ENCODE measurements at places on chromosomes 7 and 10.

DNA sequence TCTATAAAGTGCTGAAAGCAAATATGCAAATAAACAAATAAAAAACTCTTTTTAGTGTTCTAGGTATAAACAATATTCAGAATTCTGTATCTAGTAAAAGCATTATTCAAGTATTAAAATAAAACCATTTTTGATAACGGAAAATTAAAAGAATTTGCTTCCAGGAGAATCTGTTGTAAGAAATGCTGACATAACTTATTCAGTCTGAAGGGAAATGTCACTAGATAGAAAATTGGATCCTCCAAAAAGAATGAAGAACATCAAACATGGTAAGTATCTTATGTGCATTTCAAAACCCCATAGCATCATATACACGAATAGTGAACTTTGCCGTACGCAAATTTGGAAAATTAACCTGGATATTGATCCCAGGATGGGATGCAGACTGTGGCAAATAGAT, 506.7 kb downstream of the GLRX3 start:
- no peak for DNase-seq

DNA sequence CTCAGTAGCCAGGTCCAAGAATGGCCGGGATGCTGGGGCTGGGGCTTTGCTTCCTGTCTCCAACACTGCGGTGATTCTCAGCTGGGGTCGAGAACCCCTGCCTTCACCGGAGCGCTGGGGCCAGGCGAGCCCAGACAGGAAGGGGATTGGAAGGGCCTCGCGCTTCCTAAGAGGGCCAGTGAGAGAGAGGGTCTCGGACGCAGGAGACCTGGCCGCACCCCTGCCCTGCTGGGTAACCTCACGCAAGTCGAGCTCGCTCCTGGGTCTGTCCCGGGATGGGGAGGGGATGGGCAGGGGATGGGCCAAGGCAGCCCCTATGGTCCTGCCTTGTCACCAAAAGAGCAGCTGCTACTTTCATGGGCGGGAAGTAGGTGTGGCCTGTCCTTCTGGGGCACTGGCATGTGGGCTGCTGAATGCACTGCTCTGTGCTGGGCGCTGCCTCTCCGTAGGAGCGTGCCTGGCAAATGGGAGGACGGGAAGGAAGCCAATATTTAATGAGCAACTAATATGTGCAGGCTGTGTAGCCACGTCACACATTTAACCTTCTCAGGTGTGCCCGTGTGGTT, 20.0 kb downstream of the KCNK18 start:
- DNase-seq = no peak

DNA sequence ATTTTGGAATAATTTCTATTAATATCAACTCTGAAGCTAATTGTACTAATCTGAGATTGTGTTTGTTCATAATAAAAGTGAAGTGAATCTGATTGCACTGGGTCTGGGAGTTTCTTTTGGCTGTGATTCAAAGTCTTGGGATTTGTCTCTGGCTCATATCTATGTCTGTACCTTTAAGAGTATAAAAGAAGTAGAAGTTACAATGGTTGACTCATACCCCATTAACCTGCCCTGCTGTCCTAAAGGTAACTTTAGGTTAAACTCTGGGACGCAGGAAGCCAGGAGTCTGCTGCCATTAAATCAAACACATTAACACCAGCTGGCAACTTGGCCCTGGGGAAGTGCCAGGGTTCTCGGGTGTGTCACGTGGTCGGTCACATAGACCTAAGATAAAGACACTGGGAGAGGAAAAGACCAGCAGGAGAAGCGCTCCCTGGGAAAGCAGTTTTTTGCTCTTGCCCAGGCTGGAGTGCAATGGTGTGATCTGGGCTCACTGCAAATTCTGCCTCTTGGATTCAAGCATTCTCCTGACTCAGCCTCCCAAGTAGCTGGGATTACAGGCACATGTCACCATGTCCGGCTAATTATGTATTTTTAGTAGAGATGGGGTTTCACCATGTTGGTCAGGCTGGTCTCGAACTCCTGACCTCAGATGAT, 17.8 kb downstream of the SCD start:
- no peak for DNase-seq

- DNase-seq = no peak
Observed at GRCh38 chr10:45202242-45202641, 113.2 kb downstream of the OR13A1 start.

- no peak for DNase-seq
Observed at GRCh38 chr7:45888993-45889366, 692 bp downstream of the IGFBP1 start.

DNA sequence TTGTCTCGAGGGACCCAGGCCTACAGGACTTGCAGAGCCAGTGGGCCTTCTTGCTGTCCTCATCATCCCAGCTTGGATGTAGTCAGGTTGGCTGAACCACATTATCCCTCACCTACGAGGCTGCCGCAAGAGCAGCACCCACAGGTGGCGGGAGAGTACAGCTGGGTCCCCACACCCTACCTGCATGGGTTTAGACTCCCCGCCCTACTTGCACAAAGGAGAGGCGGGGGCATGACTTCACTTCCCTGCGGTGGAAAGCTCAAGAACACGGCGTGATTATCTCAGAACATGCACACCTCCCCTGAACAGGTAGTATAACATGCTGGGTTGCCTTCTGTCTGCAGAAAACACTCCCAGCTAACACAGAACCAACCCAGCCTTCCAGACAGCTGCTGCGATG, 57.5 kb downstream of the CTBP2 start:
- no peak for DNase-seq
